ENCODE measurements at places on chromosomes 1 and 21.

GRCh38 chr1:163443863-163444262 is 122.1 kb downstream of the NUF2 start:
- no peak for DNase-seq

DNA sequence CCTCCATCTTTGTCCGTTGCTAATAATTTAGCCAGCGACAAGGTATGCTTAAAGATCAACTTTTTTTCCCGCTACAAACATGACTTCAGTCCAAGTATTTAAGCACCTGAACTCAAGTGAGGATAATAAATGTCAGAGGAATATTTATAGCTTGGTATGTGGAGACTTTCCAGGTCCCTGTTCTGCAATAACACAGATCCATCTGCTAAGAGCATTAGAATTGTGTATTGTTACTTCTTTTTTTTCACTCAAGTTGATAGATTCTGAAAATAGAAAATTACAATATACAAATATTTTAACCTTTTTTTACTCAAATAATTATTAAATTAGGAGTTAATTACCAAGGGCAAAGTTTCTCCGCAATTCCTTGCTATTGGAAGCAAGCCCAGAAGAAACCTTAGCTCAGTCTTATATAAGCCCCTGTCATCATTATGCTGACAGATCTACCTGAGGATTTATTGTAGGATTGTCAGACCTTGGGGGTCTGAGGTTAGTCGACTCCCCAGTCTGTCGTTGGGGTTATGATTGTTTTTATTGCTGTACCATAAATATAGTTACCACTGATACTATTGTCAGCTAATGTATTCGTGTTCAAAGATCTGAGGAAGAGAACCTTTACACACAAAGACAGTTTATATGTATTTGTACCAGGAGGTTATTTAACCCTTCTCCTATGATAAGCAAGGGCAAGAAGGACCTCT is 337.9 kb downstream of the TBX15 start:
- peak; percentile 3 for DNase-seq

- peak; percentile 77 for DNase-seq
Measured at GRCh38 chr1:209368864-209369598, 214.5 kb upstream of the CAMK1G start.

DNA sequence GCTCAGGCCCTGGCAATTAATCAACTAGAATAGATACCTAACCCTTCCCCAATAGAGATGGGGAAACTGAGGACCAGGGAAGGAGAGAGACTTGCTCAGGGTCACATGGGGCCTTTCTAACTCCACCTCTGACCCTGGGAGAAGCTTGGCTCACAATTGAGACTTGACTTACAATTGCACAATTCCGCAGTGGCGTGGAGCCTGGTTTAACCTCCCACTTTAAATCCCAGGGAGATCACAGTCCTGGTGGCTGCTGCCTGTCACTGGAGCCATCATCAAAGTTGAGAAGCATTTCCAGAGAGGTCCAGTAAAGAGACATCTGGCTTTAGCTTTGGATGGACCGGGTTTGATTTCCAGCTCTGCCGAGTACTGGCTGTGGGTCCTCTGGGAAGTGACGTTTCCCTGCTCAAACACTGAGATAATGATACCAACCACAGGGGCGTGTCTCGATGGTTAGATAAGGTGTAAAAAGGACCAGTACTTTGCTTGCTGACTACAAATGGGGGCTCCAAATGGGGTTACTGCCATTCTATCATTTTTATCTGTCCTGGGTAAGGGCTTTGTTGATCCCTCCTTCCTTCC is 39.3 kb downstream of the TRIM62 start:
- DNase-seq = no peak

- DNase-seq = no peak
Measured at GRCh38 chr1:106554294-106554693, 502.2 kb upstream of the PRMT6 start.

DNA sequence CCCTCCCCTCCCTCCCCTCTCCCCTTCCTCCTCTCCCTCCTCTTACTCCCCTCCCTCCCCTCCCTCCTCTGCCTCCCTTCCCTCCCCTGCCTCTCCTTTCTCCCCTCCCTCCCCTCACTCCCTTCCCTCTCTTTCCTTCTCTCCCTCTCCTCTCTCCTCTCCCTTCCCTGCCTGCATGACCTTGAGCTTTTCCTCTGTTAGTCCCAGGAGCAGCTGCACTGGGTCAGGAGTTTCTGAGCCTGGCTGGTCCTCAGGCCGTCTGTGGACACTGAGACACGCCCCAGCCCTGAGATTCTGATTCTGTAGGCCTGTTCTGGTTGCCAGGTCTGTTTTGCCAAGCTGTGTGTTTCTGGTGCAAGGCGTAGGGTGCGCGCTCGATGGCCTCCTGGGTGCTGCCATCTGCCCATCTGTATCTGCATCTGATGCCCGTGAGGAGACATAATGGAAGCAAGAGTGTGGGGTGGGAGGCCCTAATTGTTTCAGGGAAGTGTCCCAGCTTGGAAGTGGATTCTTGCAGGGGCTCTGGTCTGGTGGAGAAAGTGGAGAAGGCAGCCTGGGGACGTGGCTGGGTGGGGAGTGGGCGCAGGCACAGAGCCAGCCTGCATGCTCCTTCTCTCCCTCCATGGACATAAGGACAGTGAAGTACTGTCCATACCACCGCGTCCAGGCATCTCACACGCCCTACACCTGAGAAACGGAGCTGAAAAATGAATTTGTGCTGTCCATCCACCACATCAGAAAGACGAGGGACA is 97.2 kb downstream of the WDR4 start:
- peak; percentile 44 for DNase-seq

GRCh38 chr1:213676736-213677135 is 311.0 kb upstream of the PROX1 start:
- DNase-seq = no peak

DNA sequence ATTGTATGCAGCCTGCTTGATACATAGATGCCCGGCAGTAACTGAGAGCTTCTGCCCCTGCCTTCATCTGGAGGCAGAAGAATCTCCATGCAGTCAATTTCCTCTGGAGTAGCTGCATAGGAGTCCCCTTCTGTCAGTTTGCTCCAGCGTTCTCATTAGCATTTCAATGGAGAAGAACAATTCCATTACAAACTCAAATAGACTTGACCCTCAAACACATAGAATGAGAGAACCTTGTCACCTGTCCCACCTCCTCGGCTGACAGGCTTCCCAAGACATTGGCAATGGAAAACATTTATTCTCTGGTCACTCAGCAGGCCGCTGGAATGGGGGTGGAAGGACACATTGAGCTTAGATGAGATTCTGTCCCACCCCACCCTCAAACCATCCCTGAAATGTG is 45.6 kb upstream of the TMEM51 start:
- no peak for DNase-seq

DNA sequence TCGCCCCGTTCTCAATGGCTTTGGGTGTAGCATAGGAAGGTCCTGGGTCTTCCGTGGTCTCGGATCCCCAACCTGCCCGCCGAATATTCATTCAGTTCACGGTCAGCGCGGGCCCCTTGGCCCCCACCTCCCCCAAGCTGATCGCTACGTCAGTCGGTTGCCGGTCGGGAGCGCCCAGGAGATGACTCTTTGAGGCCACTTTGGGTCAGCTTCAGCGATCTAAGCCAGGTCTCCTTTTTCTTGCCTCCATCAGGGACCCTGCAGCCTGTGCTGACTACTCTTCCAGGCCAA is 12.8 kb downstream of the HLX start:
- DNase-seq = no peak

- DNase-seq = no peak
Measured at GRCh38 chr1:221289103-221289502, 409.9 kb downstream of the HLX start.

GRCh38 chr1:226643177-226643576 is 94.6 kb downstream of the STUM start:
- no peak for DNase-seq

- DNase-seq = no peak
Measured at GRCh38 chr1:29439615-29440014, 203.3 kb downstream of the PTPRU start.

DNA sequence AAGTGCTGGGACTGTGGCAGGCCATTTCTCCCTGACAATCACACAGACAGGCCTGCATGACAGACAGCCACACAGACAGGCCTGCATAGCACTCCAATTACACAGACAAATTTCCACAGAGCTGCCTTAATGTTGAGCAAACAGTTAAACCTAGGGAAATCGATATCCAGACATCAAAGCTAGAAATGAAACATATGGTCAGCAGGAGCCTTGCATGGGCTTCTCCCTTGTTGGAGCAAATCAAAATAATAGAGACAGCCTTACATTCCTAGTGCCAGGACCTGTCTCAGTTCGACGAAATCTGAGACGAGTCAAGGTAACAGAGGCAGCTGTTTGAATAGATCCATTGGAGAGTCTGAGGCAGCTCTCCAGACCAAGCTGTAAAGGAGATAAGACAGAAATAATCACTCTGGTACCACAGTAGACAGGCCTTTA is 42.4 kb downstream of the OLFML3 start:
- no peak for DNase-seq

DNA sequence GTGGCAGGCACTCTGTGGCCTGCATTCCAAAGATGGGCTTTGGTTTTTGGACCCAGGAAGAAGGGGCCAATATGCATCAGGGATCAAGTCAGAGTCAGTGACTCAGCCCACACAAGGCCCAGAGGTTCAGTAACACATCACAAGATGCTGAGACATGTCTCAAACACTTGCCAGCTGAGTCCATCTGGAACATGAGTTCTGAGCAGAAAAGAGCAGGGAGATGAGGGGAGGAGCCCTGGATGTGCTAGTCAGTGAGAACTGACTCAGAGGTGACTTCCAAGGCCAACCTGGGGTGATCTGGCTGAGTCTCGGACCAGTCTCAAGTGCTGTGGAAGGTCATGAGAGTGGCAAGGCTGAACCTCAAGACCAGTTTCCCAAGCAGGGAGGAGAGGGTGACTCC is 150.1 kb downstream of the CDC7 start:
- no peak for DNase-seq

DNA sequence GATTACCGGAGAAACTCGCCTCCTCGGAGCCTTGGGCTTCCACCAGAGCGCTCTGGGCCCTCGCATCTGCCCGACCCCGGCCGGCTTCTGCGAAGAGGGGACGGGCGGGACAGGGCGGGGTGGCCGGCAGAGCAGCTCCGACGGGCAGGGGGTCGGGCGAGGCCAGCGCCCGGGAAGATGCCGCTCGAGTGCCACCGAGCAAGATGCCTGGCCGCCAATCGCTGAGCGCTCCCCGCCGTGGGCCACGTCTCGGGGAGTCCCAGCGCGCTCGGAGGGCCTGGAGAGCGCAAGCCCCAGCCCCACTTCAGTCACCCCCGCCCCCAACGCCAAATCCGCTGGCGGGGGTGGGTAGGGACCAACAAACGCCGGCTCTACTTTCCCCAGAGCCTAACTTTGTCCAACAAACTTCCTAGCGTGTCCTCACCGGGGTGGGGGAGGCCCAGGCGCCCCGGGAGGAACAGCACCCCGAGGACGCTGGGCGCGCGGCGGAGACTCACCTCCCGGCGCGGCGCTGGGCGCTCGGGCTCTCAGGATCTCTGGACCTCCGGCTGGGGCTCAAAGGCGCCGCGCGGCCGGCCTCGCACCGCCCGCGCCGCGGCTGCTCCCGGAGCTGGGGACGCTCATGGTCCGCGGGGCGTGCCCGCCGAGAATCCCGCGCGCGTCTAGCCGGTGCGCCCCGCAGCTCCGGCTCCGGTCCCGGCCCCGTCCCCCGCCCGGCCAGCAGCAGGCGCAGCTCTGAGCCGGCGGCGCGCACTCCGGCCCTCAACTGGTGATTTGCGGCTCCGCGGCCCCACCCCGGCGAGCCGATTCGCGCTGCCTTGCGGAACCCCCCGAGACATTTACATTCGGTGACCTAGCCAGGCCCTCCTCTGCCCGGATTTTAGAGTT is at the start of gene BCAR3:
BCAR3 (minus strand) TSS at position 737 of the 888 bp plus-strand sequence. CDS start 6,907 bp downstream, outside the sequence.
- peak; percentile 32 for DNase-seq

- DNase-seq = no peak
Measured at GRCh38 chr1:211335522-211336157, 9.0 kb downstream of the TRAF5 start.

DNA sequence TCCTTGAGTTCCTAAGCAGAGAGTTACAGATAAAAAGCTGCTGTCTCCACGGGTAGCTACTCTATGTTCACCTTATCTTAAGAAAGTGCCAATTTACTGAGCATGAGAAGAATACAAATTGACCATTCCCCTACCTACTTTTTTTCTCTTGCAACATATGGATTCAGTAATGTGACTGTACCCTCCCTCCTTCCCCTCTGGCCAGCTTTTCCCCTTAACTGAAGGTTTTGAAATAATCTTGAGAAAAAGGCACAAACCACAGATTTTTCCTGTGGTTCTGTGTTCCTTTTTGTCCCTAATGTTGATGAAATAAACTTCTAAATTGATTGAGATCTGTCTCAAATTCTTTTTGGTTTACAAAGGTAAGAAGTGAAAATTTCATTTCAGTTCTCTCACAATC is 2.6 kb upstream of the CD2 start:
- DNase-seq = no peak

- DNase-seq = no peak
Measured at GRCh38 chr1:244552336-244552735, 91.3 kb downstream of the CATSPERE start.

GRCh38 chr1:228903434-228904071 is 168.3 kb downstream of the RHOU start:
- DNase-seq = no peak

DNA sequence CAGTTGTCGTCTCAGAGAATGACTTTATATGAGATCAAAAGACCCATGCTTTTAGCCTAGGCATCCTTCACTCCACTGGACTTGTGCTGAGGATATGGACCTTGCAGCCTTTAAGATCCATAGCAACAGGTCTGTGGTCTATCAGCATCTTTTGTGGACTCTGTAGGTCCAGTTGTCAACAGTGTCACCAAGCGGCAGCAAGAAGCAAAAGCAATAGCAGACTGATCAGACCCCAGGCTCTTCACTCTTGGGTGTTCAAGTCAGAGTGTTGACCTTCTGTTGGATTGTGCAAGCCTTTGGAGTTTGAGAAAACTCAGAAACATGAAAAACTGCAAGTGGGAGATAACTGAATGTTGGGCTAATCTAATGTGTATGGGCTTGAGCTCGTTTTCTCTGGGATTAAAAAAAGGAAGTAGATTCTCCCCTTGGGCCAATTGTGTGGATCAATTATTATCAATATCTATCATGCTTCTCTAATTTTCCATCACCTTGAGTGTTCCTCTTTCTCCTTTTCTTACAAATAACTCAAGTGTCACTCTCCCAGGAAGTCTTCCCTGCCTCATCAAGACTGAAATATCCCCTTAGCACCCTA is 144.2 kb downstream of the LYPLAL1 start:
- no peak for DNase-seq

- DNase-seq = no peak
Measured at GRCh38 chr1:157438146-157438545, 114.2 kb downstream of the FCRL5 start.

GRCh38 chr1:116853680-116854402 is 55.9 kb upstream of the PTGFRN start:
- DNase-seq = no peak

- no peak for DNase-seq
Measured at GRCh38 chr1:182101415-182102042, 40.0 kb upstream of the ZNF648 start.

- no peak for DNase-seq
Measured at GRCh38 chr21:45454060-45454925, 49.3 kb downstream of the COL18A1 start.

GRCh38 chr1:168301664-168302320 is 21.1 kb downstream of the TBX19 start:
- no peak for DNase-seq
